ENCODE measurements at places on chromosomes 11 and 22.

- DNase-seq, result no peak
These were observed 14.3 kb upstream of the ACRV1 start for GRCh38 chr11:125694951-125695350.

GRCh38 chr11:19644316-19644715 lies 68.3 kb upstream of the NAV2 start:
- DNase-seq, result no peak

DNA sequence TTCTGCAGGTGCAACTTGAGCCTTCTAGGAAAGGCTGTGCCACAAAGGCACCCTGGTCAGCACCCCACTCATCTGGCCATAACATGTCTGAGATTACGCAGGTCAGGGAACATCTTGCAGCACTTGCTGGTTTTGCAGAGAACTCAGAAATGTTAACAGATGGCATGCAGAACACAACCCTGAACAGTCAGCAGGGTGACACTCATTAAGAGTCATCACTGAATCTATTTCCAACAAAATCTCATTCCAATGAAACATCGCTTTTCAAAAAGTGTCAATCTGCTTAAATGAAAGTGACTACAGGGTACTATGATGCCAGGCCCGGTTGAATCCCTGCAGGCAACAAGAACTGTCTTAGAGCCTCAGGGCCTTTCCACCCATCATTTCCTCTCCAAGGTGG lies 369.8 kb upstream of the CCDC90B start:
- no peak for DNase-seq

DNA sequence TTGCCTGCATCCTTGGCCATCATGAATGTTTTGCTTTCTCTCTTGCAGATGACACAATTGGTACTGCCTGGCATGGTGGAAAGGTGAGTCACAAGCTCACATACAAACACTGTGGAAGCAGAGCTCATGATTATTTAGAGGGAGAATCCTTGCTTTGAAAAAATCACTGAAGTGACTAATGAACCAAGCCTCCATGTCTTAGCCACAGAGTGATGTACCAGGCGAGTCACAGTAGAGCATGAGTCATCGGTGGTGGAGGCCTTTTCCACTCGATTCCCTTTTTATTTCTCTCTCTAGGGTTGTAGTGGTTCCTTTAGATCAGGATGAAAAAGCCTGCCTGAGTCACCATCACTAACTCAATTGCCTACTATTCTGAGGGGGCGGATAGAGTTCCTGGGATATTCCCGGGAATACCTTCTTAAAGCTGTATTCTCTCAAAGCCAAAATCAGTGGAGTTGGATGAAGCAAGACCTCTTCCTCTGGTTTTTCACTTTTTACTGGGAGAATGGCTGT lies 49.6 kb upstream of the ALKBH3 start:
- no peak for DNase-seq

DNA sequence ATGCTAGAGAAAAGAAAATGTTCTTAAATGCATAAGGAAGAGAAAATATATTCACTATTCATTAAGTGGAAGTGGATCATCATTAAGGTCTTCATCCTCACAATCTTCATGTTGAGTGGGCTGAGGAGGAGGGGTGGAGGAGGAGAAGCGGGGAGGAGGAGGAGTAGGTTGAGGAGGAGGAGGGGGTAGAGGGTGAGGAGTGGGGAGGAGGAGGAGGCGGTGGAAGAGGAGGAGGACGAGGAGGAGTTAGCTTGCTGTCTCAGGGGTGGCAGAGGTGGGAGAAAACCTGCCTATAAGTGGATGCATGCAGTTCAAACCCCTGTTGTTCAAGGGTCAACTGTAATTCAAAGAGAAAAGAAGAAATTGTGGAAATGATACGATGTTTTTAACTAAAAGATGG lies 71.6 kb downstream of the MYEOV start:
- no peak for DNase-seq

DNA sequence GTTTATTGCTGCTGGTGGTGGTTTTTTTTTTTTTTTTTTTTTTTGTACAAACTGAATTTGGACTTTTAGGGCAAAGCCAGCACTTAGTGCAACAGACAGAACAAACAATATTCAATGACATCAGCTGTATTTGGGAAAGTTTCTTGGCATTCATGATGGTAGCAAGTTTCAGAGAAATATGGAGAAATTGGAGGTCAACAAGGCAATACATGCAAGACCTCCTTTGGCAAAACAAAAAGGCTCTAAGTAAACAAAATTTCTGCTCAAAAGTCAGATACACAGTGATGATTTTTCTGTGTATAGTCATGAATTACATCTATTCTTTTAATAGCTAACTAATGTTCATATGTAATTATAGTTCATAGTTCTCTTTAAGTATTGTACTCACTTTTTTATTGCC lies 612.5 kb upstream of the LUZP2 start:
- no peak for DNase-seq

DNA sequence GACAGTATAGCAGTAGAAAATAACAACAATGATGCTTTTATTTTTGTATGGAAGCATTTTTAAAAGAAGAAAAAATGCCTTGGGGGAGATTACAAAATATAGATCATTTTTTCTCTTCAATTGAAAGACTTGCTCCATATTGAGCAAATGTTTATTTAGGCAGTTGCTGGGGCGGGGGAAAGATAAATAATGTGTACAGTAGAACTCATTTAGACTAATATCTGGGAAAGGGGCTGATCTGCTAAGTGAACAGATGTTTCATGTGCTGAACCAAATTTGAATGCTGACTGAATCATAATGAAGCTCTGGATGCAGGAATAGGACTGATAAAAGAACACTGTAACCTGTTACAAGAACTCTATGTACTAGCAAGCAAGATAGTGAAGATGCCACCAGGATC lies 457.1 kb upstream of the TENM4 start:
- no peak for DNase-seq

GRCh38 chr11:56750190-56750589 lies 1.7 kb upstream of the OR9G4 start:
- no peak for DNase-seq

GRCh38 chr11:134048028-134048427 lies 20.8 kb upstream of the JAM3 start:
- no peak for DNase-seq

DNA sequence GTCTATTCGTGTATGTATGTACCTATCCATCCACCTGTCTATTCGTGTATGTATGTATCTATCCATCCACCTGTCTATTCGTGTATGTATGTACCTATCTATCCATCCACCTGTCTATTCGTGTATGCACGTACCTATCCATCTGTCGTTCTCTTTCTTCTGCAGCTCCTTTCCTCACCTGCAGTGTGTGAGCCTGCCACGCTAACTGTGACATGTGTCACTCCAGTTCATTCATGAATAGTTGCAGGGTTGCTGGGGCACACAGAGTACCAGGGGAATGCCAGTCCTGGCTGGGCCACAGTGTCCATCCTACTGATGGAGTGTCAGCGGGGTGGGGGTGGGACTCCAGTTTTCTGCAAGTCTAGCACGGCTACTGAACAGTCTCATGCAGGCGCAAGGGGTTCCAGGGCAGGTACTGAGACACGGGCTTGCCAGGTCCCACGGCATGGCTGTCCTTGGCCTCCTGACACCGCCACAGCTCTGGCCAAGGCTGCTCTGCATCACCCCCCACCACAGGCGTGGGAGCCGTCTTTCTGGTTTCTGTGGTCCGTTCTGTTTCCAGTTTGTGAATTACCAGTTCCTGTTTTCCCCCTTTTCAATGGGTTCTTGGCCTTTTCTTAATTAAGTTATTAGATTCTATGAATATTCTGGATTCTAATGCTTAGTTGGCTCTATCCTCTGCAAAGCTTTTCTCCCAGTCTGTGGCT lies 88.8 kb upstream of the CLDN5 start:
- DNase-seq, result no peak

- no peak for DNase-seq
These were observed 21.1 kb downstream of the SERPINH1 start for GRCh38 chr11:75582895-75583717.

GRCh38 chr11:92130421-92130831 lies 94.2 kb upstream of the FAT3 start:
- no peak for DNase-seq

GRCh38 chr11:44017443-44018126 lies 30.2 kb upstream of the ACCSL start:
- DNase-seq, result no peak

GRCh38 chr22:31853736-31854495 lies 90.4 kb upstream of the YWHAH start:
- no peak for DNase-seq

DNA sequence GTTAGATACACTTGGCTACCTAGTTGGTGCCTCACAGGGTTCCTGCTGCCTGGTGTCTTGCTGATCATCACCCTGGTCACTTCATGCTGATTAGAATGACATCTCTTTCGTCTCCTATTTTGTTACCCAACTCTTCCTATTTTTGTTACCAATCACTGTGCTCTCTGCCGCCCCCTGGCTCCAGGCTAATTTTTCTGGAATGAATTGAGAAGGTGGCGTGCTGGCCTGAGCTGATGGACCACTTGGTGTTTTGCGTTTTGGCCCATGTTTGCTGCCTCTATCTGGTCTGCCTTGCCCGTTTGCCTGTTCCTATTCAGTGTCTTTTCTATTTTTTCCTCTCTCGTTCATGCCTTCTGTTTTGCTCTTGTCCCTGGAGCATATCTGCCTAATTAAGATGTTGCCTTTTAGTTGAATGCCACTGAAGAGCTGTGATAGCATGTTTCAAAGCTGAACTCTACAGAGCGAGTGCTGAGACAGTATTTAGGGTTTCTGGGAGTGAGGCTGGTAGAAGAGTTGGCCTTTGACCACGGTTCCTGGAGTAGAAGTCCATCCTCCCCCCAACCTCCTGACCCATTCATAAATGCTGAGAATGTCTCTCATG lies 5.9 kb upstream of the ATF4 start:
- peak; percentile 25 for DNase-seq

DNA sequence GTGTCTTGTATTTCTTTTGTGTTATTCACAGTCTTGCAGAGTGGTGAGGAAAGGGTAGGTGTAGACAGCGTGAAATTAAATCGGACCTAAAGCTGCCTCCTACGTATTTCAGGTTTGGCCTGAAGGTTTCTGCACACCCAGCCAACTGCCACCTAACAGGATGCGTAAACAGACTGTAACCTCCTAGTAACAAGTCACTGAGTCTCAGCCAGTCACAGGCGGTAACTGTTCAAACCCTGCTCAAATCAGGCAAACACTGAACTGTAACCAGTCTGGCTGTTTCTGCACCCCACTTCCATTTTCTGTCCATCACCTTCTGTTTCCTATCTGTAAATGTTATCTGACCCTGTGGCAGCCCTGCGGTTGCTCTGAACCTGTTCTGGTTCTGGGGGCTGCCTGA lies 87.1 kb downstream of the ADAMTS15 start:
- no peak for DNase-seq

DNA sequence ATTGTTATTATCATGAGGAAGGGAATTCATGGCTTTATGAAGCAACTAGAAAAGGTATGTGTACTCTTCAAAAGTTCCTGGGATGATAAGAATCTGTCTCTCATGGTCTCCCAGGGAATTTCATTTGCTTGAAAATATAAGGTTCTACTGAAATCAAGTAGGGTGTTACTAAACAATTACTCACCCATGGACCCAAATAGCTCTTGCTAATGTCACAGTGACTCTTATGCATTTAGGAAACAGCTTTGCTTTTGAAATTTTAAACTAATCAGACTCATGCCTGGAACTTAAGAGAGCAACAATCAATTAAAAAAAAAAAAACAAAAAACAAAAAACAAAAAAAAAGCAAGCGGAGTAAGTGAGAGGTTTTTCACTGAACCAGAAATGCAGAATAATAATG lies 1546.3 kb upstream of the TENM4 start:
- no peak for DNase-seq

- no peak for DNase-seq
These were observed 6.5 kb upstream of the APOBEC3H start for GRCh38 chr22:39090426-39091064.

DNA sequence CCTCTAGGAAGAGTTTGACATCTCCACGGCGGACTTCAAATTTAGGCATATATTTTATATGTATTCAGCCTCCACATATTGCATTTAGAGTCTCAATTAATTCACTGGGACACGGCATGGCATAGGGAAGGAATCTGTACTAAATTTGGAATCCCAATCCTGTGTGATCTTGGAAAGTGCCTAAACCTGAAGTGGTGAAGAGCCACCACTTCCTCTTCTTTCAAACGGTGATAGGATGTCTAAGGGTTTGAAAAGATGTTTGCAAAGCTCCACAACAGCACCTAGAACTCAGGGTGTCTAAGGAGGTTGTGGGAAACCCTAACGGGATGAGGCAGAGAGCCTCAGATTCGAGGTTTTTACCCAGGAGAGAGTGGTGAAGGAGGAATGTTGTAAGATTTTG lies 1.0 kb upstream of the L3MBTL2 start:
- DNase-seq, result no peak

DNA sequence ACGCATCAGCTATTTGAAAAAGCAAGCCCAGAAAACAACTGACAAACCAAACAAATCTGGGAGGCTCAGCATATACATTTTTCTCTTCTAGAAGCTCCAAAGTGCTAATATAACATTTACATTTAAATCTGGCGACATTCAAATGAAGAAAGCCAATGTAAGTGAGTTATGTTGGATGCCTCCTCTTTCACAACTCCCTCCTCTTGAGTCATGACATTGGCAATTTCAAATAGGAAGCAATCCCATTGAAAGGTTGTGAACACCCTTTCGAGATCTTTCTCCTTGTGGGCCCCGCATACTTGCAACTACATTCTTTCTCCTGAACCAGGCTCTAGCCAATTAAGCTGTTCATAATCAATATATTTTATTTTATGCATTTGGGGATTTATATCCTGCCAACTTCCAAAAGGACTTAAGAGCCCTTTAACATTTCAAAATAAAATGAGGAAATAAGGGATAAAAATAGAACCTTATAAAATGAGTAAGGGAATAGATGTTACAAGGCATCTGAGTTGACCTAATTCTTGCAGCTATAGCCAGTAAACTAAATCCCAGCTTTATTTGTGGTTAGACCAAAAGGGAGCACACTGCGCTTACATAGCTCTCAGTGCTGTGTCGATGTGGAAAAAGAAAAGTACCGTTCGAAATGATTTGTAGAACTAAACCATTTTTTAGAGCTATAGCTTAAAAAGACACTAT lies 129.5 kb upstream of the SESN3 start:
- no peak for DNase-seq

- no peak for DNase-seq
These were observed 12.0 kb downstream of the BRD1 start for GRCh38 chr22:49815641-49816091.

DNA sequence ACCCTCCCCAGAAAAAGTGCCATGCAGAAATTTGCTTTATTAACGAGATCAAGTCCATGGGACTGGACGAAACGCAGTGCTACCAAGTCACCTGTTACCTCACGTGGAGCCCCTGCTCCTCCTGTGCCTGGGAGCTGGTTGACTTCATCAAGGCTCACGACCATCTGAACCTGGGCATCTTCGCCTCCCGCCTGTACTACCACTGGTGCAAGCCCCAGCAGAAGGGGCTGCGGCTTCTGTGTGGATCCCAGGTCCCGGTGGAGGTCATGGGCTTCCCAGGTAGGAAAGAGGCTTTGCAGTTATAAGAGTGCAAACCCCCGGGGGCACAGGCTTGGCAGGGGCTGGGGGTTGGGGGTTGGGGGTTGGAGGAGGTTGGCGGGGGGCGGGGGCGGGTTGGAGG lies 4.2 kb downstream of the APOBEC3H start:
- no peak for DNase-seq

DNA sequence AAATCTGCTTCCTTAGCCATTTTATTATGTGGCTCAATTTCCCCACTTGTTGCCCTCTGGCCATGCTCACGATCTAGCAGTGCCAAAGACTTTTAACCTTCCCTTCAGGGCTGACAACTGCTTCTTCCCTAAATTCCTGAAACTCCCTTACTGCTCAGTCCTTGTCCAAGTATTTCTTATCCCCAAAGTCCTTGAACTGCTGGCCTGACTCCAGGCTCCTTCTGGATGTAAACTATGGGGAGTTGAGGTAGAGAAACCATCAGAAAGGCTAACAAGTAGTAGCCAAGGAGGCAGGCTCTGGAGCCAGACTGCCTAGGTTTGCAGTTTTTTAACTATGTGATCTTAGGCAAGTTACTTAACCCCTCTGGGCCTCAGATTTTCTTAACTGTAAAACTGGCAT lies 258.7 kb upstream of the CCDC90B start:
- DNase-seq, result no peak

All from caudate nucleus (tissue), 63 donors.